Left cardiac atrium (tissue), 4 donors: ENCODE measurements at places on chromosomes 3 and 15. TPM values are rescaled to one million over a fixed set of nuclear protein-coding genes. Genes with fewer than 3 reads are reported as not detected.

- DNase-seq: no peak
These were observed 86.7 kb downstream of the FAM43A start for GRCh38 chr3:194772241-194773000.

DNA sequence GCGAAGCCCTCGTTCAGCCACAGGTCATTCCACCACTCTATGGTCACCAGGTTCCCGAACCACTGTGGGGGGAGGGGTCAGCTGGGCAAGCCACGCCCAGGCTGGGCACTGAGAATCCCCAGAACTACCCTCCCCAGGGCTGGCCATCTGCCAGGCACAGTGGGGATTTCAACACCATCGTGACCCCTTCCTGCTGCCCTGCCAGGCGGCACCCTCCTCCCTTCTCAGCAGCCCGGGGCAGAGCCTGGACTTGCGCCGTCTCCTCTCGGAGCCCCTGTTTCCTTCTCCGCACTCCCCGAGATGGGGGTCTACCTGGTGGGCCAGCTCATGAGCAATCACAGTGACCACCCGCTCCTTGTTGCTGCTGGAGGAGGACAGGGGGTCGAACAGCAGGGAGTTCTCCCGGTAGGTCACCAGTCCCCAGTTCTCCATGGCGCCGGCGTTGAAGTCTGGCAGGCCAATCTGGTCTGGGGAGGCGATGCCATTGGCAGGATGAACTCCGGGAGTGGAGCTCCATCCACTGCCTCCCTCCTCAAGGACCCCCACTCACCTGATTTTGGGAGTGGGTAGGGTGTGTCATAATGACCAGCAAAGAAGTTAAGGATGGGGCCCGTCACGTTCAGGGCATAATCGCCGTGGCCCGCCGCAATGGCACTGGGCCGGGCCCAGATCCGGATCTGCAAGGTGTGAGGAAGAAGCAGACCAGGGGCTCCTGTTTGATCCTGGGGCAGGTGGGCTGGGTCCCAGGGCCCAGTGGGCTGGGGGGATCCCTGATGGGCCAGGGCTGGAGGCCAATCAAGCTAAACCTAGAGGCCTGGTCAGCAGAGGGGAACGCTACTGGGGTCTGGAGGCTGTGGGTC is 10.5 kb downstream of the ANPEP start:
- DNase-seq: no peak

GRCh38 chr3:187977659-187978058 is 176.3 kb upstream of the LPP start:
- DNase-seq: no peak

- no peak for DNase-seq
These were observed 20.7 kb downstream of the KLF13 start for GRCh38 chr15:31347067-31347975.

FHIT gene
- 12.7 TPM for total RNA-seq

GRCh38 chr3:46369675-46370132 is 1.0 kb upstream of the CCR5 start:
- no peak for DNase-seq

DNA sequence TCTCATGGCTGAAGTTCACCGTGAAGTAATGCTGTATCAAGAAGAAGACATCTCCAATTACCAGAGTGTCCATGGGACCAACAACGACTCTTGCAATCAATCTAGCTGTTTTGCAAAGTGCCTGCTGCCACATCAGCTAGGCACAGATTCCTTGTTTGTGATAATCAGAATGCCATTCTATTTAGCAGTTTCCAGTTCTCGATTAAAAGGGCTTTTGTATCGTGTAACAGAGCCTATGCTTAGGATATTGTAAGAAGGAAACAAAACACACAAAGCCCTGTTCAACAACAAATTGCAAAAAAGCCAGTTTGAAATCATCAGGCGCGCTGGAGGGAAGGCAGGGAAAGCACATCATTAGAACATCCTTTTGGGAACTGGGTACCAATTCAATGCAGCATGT is 26.1 kb downstream of the RASGRF1 start:
- DNase-seq: no peak

CCR2 gene
- 1.9 TPM for total RNA-seq

DNA sequence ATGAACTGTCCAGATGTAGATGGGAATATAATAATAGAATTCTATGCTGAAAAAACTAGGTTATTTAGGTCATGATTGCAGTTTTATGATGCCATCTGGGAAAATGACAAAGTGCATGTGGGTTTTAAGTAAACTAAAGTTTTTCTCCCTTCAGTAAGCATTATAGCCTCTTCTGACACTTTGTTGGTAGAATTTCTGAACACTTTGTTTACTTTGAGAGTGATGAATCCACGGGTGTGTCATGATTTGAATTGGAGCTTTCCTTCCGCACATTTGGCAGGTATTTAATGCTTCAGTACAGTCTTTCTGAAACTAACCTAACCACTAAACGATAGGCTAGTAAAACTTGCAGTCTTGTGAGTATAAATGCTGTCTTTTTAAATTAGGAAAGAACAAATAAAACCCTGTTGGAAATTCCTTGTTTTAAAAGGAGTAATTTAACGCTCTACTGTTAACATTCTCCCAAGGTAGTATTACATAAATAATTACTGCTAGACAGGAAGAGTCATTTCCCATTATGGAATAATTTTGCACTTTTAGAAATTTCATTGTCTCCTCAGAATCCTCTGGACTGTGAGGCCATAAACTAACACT is 7.0 kb downstream of the FILIP1L start:
- no peak for DNase-seq

DNA sequence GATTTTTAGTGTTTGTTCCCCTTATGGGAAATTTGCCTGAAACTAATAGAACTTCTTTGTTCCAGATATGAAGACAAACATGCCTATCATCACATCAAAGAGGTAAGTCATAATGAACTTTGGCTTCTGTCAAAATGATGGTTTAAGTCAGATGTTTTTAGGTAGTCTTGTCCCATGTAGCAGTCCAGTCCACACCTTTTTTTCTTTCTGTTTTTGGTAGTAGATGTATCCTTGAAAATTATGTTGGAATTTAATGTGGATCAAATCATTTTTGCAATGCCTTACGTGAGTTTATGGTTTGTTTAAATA is 12.1 kb downstream of the TSEN2 start:
- no peak for DNase-seq

DNA sequence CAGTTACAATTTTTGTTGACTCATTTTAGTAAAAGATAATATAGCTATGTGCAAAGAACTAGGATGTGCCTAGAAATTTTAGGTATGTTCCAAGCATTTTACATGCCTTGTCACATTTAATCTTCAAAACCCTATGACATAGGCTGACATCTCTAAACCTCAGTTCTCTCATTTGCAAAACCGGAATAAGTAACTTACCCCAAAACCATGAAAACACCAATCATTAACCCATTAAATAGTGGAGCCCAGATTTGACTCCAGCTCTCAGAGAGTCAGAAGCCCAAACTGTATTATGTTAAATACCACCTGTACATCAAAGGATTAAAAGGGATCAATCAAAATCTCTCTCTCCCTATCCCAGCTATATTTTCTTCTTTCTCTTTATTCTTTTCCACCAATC is 36.6 kb downstream of the GSK3B start:
- DNase-seq: no peak

PLS1 gene
- total RNA-seq: 1.5 TPM

- no peak for DNase-seq
These were observed 42.9 kb upstream of the ARPP21 start for GRCh38 chr3:35596335-35596995.

- DNase-seq: no peak
These were observed 12.6 kb downstream of the RORA start for GRCh38 chr15:61216519-61216918.

SPTSSB gene
- 0.38 TPM for total RNA-seq

- DNase-seq: peak; percentile 73
These were observed 29.5 kb downstream of the C2CD4B start for GRCh38 chr15:62135532-62136134.

MB21D2 gene
- 4.1 TPM for total RNA-seq

BFSP2 gene
- total RNA-seq: not detected

TMEM62 gene
- 10.3 TPM for total RNA-seq

GRCh38 chr3:66280304-66280703 is 59.5 kb downstream of the SLC25A26 start:
- DNase-seq: no peak
